ENCODE measurements at places on chromosomes 2 and 18.

DNA sequence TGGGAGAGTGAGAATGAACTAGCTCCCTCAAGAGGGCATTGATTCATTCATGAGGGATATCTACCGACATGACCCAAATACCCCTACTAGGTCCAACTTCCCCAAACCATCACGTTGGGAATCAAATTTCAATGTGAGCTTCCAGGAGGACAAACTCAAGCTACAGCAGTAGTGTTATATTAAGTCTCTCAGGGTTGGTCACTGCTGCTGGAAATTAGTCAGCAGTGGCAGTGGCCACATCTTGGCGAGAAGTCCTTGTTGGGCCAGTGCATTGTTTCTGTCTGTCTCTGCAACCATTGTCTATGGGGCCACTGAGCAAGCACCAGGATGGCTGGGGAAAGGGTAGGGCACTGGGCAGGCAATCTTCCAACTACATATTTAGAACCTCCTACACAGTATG, 47.5 kb downstream of the THUMPD2 start:
- DNase-seq = no peak

DNA sequence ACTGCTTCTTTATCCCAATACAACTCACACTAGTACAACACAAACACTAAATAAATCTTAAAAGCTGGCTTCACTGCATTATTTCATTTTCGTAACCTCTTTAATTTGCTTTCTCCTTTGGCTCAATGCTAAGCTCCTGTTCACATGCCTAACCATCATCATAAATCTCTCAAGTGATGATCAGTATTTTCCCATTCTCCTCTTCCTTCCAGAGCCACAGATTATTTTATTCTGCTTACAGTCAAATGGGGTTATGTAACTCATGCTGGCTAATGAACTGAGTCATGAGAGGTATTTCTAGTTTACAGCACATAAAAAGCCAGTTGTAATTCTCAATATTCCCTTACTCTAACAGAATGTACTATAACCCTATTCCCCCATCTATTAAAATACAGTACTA, 350.4 kb upstream of the ZC3H15 start:
- no peak for DNase-seq

DNA sequence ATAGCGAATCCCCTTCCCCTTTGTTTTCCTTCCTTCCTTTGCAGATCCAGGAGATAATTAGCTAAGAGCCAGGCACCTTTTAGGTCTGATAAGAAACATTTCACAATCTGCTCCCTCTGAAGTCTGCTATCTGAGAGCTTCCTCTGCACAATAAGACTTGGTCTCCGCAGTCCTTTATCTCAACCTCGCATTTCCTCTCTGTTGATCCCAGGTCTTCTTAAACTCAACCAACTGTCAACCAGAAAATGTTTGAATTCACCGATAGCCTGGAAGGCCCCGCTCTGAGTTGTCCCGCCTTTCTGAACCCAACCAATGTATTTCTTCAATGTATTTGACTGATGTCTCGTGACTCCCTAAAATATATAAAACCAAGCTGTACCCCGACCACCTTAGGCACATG, 78.4 kb upstream of the CTDP1 start:
- DNase-seq = no peak

DNA sequence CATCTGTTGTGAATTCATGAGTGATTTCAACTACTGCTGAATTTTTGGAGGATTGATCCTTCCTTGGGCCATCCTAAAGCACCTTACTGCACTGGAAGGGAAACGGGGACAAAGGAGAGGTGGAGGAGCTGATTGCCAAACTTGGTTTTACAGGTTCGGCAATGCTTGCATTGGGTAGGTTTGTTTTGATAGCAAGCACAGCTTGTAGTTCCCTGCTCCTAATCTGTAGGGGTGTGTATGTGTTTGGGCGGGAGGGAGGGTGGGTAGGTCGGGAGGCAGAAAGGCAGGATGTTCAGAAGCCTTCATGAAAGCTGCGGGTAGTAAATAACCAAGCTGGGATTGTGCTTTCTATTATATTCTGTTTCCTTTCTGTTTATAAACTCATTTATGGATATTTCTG, 24.6 kb downstream of the PHLPP1 start:
- no peak for DNase-seq

GRCh38 chr18:8963876-8964275, 138.6 kb upstream of the NDUFV2 start:
- no peak for DNase-seq

DNA sequence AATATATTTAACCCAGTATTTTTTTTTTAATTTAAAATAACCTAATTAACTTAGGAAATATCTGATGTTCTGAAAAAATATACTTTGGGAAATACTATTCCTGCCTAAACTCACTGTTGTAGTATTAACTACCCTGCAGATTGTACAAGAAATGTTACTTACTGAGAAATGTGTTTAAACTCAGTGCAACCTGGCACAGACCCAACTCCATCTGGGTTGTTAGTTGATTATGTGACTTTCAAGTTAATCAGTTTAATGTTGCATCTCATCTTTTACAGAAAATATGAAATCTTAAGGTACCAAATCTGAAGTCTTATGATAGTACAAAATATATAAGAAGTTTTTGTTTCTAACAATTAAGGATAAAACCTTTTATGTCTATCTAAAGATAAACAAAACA, 27.3 kb downstream of the VAPA start:
- no peak for DNase-seq

DNA sequence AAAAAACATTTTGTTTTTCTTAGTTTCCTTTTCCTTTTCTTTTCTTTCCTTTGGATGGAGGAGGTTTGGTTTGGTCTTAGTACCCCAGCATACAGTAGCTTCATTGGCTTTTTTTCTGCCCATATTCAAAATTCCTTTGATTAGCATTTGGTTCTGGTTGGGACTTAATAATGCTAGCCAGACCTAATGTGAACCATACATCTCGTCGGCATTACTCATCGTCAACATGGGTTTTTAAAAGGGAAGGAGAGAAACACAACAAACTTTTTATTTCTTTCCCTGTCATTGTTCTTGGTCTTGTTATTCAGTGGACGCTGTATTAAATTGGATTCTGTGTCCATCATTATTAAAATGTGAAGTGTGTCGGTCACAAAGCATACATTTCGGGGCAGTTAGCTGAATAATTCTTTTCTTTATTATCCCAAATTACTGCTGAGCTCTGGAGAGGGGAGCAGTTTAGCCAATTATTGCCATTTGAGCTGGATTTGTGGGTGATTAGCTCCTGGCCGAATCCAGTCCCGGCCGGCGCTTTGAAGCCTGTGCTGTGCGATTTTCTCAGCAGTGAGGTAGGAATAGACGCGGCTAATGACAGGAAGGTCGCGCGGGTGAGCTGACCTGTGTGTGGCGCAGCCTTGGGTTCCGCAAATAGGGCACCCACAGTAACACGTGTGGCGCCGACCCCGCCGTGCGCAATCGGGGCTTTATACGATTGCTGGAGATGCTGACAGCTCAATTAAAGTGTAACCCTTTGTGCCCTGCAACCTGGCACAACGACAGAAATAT, 303.3 kb downstream of the GBX2 start:
- DNase-seq = no peak

DNA sequence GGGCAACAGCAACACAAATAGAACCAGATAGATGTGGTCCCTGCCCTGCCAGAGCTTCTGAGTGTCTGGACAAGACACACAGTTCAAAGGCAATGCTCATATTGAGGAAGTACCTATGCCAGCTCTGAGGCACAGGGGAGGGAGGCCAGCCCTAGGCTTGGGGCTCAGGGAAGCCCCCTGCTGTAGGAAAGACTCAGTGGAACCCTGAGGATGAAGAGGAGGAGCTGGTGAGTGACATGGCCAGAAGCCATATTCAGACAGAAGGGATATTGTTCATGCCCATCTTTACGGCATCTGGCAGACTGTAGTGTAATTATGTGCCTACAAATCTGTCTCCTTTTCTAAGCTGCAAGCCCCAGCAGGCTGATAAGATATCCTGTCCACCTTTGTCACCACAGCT, 8.8 kb downstream of the SIGLEC15 start:
- no peak for DNase-seq

DNA sequence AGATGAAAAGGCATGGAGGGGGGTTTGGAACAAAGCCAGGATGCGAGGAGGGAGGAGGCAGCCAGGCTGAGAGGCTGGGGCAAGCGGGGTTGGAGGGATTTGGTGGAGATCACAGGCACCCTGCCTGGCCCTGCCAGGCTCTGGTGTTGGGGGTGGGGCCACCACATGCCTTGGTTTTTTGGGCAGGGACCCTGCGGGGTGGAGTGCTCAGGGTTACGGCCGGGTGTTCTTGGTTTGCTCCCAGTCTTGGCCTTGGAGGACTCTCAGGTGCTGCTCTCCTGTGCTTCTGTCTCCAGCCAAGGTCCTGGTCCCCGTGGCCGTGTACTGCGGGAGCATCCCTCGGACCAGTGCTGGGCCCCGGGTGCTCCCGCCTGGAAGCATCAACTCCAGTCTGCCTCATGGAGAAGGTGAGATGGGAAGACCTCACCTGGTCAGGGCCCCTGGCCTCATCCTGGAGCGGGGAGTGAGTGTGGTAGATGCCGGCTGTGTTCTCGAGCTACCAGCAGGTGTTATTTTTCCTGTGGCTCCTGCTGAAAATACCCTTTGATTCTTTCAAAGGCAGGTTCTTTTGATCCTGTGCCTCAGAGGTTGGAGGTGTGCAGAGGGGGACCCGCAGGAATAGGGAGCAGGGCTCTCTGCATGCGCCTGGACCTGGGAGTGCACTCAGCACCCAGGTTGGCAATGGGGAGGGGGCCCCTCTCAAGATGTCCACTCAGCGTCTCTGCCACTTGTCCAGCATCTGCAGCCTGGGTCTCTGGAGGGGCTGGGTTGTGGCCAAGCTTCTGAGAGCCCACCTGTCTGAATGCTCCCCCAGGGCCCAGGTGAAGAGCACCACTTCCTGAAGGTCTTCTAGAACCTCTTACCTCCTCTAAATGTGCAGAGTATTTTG, 17.0 kb downstream of the TOGARAM2 start:
- no peak for DNase-seq

GRCh38 chr18:30450927-30451326, 591.6 kb downstream of the DSC3 start:
- no peak for DNase-seq

DNA sequence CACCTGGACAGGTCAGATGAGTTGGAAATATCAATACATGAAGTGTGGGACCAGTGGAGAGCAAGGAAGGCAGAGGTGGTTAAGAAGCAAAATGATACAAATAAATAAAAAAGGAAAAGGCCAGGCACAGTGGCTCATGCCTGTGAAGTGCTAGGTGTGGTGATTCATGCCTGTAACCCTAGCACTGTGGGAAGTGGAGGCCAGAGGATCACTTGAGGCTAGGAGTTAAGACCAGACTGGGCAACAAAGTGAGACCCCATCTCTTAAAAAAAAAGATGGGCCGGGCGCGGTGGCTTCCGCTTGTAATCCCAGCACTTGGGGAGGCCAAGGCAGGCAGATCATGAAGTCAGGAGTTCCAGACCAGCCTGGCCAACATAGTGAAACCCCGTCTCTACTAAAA, 2.9 kb downstream of the STON1 start:
- DNase-seq = no peak

- no peak for DNase-seq
Measured at GRCh38 chr2:135563793-135564192, 32.5 kb downstream of the R3HDM1 start.

- no peak for DNase-seq
Measured at GRCh38 chr2:215870986-215871385, 142.4 kb downstream of the MREG start.

DNA sequence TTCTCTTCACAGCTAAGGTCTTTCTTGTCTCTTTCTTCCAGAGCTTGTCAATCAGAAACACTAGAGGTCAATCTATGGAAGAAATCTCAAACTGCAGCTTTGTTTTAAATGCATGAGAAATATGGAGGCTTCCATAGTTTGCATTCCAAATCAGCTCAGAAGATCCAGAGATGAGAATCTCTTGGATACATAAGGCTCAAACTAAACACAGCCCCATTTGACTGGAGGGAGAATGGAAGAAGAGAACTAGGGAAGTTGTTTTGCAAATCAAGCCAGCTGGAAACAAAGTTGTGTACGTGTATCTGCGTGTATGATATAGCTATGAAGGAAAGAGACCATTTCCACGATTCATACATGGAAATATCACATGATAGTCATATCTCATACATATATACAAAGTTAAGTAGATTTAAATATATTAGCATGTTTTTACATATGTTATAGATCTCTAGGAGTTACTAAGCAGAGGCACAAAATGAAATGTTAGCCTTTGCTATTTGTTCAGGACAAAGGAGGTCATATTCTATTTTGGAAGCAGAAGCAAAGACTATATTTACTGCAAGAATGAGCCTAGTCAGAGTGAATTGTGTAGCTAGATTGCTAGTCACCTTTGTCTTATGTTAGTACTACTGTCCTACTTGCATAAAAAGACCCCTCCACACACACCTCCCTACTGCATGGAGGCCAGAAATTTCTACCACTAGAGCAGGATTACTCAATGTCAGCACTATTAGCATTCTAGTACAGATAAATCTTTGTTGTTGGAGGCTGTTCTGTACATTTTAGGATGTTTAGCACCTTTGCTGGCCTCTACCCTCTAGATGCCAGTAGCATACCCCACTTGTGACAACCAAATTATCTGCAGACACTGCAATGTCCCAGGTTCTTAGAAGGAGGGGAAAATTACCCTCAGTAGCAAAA, 303.5 kb upstream of the CHAC2 start:
- DNase-seq = no peak

DNA sequence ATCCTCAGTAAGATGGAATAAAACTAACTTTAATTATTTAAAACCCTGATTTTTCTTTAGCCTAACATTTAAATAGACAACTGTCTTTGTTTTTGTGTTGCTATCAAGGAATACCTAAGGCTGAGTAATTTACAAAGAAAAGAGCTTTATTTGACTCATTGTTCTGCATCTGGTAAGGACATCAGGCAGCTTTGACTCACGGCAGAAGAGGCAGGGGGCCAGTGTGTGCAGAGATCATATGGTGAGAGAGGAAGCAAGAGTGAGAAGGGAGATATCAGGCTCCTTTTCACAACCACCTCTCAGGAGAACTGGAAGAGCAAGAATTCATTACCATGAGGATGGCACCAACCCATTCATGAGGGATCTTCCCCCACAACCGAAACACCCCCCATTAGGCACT, 64.6 kb upstream of the TFPI start:
- DNase-seq = no peak

- DNase-seq = no peak
Measured at GRCh38 chr18:50909261-50909660, 30.3 kb downstream of the ME2 start.

DNA sequence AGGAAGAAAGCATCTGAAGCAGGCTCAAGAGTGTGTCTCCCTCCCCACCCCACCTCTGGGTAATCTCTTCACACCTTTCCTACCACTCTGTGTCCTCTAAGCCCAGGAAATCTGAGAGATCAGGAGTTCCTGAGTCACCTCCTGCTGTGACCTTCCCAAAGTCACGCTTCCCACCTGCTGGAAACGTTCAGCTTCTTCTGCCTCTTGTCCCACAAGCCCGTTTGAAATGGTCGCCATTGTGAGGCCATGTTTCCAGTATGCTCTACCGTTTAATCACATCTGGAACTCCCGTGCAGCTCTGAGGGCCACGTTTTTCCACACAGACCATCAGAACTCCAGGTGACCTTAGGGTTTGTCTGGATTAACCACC, 25.9 kb downstream of the GREB1 start:
- no peak for DNase-seq

Measured in stimulated activated CD4-positive, alpha-beta T cell treated with anti-CD3 and anti-CD28 coated beads, Interleukin-4, amount 100 ng/mL, for 48 hours (primary cell).